ENCODE measurements at places on chromosomes 7 and 10.

- no peak for DNase-seq
Observed at GRCh38 chr7:14690486-14690885, 212.1 kb downstream of the DGKB start.

GRCh38 chr10:32148864-32149251 lies 92.6 kb upstream of the KIF5B start:
- no peak for DNase-seq

DNA sequence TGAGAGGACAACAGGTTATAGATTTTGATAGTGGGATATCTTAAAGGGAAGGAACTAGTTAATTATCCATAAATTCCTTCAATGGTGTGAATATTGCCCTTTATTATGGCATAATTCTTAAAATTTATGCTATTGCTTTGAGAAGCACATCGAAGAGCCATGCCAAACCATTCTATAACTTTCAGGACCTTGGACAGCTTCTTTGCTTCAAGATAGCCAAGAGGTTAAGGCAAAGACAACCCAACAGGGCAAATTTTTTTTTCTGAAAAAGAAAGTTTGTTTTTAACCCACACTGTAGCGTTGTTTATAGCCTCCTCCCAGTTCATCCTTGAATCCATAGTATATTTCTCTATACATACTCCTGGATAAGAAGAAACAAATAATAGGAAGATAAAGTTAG lies 103.2 kb downstream of the NRG3 start:
- no peak for DNase-seq

GRCh38 chr7:3955751-3956696 lies 655.0 kb downstream of the SDK1 start:
- no peak for DNase-seq

DNA sequence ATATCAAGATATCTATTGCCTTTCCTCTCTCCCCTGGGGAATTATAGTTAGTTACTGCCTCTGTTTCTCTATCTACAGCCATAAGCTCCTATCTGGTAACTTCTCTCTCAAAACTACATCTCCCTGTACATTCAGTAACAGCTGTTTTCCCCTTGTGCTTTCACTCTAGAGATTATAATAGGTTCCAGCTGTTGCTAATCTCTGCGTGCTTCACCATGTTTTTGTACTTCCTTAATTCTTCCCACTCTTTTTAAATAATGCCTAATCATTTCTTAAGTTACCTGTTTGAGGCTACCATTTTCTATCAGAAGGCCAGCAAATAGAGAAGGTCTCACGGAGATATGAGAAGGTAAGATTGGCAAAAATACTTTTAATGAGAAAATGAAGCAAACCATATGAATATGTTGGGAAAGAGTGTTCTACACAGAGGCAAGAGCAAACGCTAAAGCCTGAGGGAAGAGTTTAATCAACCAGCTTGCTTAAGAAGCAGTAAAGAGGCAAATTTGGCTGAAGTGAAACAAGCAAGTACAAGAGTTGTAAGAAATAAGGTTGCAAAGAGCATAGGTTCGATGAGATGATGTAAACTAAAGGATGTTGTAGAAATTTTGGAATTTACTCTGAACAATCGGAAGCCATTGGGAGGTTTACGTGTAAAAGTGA lies 101.9 kb upstream of the HGF start:
- no peak for DNase-seq
